T-helper 2 cell treated with Interferon-gamma antibody and Interleukin-4, amounts not matched to agents 100 ng/mL and 5 ng/mL, for 36 hours (primary cell): ENCODE measurements at places on chromosomes 13 and 19. TPM values are rescaled to one million over a fixed set of nuclear protein-coding genes. Genes with fewer than 3 reads are reported as not detected.

Gene TMEM143
- total RNA-seq = 14.4 and 17.6 TPM in 2 replicates

Gene GGN
- 0.11 TPM in 2 replicates for total RNA-seq

Gene EFNA2
- not detected in 2 replicates for total RNA-seq

Gene ANGPTL8
- not detected in 2 replicates for total RNA-seq

Gene SRRM5
- total RNA-seq = 0.59 and 0.82 TPM in 2 replicates

Gene SHISA7
- not detected in 2 replicates for total RNA-seq

Gene PLPP2
- total RNA-seq = 0.05 TPM in 1 of 2 replicates, not detected in the other

Gene CILP2
- total RNA-seq = 0.07 and 0.09 TPM in 2 replicates

Gene CCDC159
- 14.1 and 15.6 TPM in 2 replicates for total RNA-seq

Gene DAZAP1
- total RNA-seq = 239 and 250 TPM in 2 replicates

Gene LRCH1
- total RNA-seq = 16.0 and 17.1 TPM in 2 replicates

Gene ZNF14
- total RNA-seq = 5.1 and 6.0 TPM in 2 replicates

Gene MAG
- total RNA-seq = 0.09 and 0.36 TPM in 2 replicates

Gene BSG
- total RNA-seq = 226 and 237 TPM in 2 replicates

Gene ADGRE3
- total RNA-seq = not detected in 2 replicates

Gene LILRA1
- not detected in 2 replicates for total RNA-seq

Gene MBD3L3
- total RNA-seq = not detected in 2 replicates

Gene BEST2
- total RNA-seq = not detected in 2 replicates

Gene SLC25A42
- 17.4 and 18.6 TPM in 2 replicates for total RNA-seq

Gene ZNF181
- total RNA-seq = 5.7 and 5.9 TPM in 2 replicates

Gene ICAM4
- 2.5 and 4.0 TPM in 2 replicates for total RNA-seq

Gene RNF17
- total RNA-seq = not detected in 2 replicates

Gene NKPD1
- 0.18 and 0.36 TPM in 2 replicates for total RNA-seq

Gene NLRP4
- not detected in 2 replicates for total RNA-seq

Gene KLK4
- not detected in 2 replicates for total RNA-seq

Gene CAMSAP3
- 0.11 and 0.16 TPM in 2 replicates for total RNA-seq

Gene KCNN4
- total RNA-seq = 36.9 and 39.9 TPM in 2 replicates

Gene GRIN3B
- not detected in 2 replicates for total RNA-seq

Gene AP2S1
- 114 and 120 TPM in 2 replicates for total RNA-seq

Gene MCEMP1
- not detected in 2 replicates for total RNA-seq

Gene TRAPPC2B
- total RNA-seq = 3.8 and 6.6 TPM in 2 replicates

Gene GNG7
- 0.11 and 0.14 TPM in 2 replicates for total RNA-seq

Gene CLIP3
- 3.0 and 5.1 TPM in 2 replicates for total RNA-seq

Gene LYPD5
- 0.45 and 0.57 TPM in 2 replicates for total RNA-seq

Gene KLF1
- total RNA-seq = 0.11 and 0.32 TPM in 2 replicates

Gene PSPN
- 1.9 and 2.1 TPM in 2 replicates for total RNA-seq

Gene IGFL3
- total RNA-seq = not detected in 2 replicates

Gene USE1
- total RNA-seq = 25.3 and 27.5 TPM in 2 replicates

Gene PABPC3
- total RNA-seq = 0.34 and 0.36 TPM in 2 replicates

Gene MBD3
- total RNA-seq = 107 and 110 TPM in 2 replicates

Gene COX7A1
- not detected in 2 replicates for total RNA-seq

Gene FFAR2
- not detected in 2 replicates for total RNA-seq

Gene CGB2
- total RNA-seq = not detected in 2 replicates

Gene CERS1
- not detected in 2 replicates for total RNA-seq

Gene CGB8
- not detected in 2 replicates for total RNA-seq
